ENCODE measurements at places on chromosomes 6 and 20.

DNA sequence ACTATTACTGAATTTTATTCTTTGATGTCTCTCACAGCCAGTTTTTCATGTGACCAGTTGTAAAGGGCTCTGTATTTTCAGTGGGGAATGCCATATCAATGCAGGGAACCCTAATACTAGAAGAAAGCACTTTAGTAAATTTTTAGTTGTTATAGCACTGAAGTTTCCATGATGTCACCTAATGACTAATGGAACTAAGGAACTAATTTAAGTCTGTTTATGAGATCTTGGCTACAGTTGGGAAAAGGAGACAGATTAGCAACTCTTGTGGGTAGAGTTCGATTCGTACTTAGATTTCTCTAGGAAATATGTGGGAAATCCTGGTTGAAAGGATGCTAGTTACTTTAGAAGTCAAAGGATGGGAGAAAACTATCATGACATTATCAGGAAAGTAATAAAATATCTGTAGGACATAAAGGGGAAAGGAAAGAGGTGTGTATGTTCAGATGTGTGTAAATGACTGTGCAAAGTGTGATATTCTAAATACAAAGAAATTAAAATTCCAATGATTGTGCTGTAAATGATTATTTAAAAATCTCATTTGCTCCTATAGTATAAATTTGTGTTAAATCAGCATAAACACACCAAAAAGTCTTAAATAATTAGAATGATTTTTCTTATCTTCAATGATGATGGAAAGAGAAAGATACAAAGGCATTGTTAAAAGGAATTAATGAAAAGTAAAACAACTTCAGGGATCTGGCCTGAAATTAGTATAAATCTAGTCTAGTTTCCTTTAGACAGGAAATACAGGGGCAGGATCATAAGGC, 103.4 kb downstream of the LRRC1 start:
- no peak for DNase-seq

DNA sequence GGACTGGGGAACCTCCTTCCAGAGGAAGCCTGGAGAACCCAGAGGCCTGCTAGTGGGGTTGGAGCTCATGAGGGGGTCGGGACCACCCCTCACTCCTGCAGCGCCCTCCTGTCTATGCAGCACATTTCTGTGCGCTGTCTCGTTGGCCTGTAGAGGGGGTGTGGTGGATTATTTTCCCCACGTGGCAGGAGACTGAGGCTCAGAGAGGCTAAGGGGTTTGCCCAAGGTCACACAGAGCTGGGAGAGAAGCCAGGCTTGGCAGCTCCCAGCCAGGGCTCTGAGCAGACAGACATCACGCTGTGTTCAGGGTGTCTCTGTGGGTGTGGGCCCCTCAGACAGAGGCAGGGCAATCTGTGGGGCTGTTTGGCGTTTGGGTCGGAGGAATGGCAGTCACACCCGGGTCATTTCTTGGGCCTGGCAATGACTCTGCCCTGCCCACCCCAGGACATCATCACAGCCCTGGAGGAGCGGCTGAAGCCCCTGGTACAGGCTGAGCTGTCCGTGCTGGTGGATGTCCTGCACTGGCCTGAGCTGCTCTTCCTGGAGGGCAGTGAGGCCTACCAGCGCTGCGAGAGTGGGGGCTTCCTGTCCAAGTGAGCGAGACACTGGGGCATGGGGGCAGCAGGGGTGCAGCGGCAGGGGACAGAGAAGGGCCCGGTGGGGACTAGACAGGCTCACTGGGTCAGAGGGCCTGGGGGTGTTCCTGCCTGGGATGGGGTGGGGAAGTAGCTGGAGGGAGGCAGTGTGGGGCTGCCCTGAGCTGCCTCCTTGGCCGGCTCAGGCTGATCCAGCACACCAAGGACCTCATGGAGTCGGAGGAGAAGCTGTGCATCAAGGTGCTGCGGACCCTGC, 27.7 kb downstream of the UQCC2 start:
- no peak for DNase-seq

DNA sequence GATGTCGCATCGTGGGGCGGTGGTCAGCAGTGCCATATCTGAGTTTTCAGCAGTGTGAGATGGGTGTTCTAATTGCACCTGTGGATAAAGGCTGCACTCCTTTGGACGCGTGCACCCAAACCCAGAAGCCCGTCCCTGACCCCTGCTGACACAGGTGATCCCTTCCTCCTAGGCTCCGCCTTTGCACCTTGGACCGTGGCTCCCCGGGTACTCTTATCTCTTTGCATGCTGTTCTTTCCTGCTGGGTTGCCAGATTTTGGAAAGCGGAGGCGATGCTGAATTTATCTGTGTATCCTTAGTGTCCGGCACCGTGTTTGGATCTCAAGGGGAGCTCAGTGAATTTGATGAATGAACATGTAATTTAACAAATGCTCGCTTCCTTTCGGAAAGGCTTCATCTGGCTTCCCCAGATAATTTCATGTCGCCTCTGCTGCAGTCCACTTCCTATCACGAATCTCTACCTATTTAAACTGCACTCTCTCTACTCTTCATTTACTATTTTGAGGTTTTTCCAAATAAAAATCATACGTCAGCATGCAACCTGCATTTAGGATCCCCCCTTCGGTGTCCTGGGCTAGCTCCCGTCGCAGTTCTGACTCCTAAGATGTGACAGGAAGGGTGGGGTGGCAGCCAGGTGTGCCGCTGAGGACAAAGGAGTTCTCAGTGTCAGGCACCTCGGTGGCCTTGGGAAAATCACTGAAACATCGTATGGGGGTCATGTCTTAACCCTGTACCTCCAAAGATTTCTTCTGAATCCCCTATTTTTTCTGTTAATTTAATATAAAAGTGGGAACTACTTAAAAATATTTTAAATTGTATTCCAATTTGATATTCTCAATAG, 753 bp upstream of the PERP start:
- DNase-seq, result no peak

- no peak for DNase-seq
Measured at GRCh38 chr6:159357211-159357915, 188.2 kb downstream of the FNDC1 start.

DNA sequence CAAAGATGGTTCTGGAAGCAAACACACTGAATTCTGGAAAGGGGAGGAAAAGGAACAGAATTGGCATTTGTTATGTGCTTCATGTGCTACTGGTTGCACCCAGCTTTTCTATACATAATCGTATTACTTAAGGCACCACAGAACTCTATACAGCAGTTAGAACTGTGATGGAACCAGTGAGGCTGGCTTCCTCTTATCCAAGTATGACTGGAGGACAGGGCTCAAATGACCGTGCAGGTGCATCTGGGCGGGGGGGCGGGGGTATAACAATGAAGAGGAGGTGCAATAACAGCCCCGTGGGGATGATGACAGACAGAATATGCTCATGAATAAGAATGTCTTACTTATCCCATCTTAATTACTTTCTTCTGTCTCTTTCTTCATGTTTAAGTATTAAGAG, 144.2 kb downstream of the BTBD9 start:
- DNase-seq, result no peak

DNA sequence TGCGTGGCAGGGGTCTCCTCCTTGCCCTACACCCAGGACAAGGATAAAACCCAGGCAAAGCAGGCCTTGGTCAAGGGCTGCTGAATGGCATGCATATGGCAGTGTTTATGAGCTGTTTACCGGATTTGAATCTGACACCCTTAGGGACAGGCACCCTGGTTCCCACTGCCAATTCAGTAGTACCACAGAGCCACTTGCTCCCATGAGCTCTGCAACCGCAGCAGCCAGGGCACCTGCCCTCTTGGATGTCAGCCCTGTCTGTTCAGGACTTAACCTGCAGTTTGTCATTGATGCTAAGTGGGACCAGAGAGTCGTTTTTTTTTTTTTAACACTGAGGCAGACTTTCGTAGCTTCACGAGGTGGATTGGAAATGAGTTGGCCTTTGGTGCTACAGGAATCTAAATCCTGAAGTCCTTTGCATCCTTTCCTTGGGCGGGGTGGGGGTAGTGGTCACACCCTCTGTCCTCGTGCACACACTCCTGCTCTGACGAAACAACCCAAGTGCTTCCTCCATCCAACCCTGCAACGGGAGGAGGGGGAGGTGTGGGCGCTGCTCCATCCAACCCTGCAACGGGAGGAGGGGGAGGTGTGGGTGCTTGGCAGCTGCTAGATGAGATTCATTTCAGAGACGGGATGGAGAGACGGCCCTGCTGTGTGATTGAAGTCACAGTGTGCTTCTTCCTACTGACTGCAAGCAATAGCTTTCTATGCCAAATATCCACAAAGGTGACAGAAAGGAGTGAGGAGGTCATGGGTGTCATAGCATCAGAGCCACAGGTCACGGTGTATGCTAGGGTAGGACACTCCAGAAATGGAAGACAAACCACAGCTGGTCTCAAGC, 166.5 kb downstream of the SMOC2 start:
- no peak for DNase-seq

DNA sequence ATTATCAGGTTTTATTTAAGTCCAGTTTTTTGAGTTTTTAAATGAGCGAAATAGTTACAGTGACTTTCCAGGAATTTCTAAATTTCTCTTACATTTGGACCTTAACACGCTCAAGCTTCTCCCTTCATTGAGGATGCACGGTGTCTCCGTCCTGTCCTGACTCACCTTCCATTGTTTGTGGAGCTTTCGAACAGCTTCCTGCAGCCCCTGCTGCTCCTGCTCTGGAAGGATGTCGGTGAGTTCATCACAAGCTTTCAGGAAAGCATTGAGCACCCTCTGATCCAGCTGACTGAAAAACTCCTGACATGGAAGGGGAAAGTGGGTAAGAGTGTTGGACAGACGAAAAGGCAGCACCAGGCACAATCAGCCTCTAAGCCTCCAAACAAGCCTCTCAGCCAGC, 183.7 kb downstream of the SYNE1 start:
- DNase-seq, result no peak

DNA sequence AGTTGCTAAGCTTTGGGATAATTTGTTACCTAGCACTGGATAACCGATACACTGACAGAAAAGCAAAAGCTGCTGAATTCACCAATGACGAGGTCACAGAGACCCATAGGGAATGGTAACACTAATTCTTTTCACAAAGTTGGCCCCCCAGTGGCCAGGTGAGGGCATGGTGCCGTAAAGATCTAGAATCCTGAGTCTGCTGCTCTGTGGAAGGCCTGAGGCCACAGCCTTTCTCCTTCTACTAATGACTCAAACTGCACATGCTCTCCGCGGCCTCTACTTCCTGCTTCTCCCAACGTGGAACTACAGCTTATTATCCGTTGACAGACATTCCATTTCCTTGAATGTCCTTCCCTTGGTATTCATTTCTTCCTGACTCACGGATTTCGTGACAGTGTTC, 127.1 kb downstream of the OPRM1 start:
- DNase-seq, result no peak

DNA sequence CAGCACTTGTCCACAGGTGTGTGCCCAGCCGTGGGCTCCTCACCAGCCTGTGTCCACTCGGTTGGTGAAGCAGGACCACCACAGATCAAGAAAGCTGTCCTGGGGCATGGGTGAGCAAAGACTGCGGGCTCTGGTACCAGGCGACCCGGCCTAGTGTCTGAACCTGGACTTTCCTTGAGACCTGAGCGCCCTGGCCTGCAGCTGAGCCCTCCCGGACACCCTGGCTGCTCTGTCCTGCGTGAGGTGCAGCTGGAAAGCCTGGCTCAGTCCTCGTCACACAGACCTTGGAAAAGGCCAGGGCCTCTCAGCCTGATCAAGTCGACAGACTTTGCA, 201.2 kb upstream of the THBS2 start:
- no peak for DNase-seq

DNA sequence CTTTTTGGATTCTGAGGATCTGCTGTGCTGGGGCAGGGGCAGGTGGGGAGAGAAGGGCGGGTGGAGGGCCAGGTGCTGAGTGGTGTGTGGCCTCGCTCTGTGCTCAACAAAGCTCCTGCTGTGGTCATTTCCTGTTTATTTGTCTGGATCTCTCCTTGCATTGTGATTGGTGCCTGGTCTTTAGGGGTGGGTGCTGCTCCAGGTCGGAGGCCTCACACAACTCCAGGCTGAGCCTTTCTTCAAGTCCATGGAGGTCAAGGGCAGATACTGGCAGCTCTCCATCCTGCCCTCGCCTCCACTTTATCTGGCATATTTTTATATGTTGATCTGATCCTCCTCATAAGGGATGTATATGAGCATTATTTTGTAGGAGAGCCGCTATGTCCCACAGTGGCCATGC, 36.2 kb downstream of the HLA-F start:
- DNase-seq, result no peak

DNA sequence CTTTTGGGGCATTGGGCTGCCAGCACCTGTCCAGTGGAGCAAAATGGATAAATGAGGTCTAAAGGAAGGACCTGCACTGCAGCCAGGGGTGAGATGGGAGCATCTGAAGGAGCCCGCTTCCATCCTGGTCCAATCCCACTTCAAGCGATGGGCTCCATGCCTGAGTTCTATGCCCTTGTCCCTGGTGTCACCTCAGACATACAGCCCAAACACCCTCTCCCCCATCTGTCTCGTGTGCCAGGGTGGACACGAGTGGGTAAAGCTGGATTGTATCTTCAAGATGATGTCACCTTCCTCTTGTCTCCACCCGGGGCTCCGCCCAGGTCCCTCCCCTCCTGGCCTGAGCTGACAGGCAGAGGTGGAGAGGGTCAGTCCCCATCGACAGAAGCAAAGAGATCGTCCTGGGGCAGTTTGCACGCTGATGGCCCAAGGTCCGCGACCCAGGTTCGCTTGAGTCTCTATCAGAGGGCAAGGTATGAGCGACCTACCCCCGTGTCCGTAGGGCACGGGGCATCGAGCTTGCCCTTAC, 544 bp downstream of the SMIM29 start:
- DNase-seq, result no peak

- DNase-seq, result no peak
Measured at GRCh38 chr20:41145821-41146620, 8.7 kb downstream of the PLCG1 start.

- DNase-seq, result no peak
Measured at GRCh38 chr6:140001821-140002341, 627.4 kb upstream of the CITED2 start.

DNA sequence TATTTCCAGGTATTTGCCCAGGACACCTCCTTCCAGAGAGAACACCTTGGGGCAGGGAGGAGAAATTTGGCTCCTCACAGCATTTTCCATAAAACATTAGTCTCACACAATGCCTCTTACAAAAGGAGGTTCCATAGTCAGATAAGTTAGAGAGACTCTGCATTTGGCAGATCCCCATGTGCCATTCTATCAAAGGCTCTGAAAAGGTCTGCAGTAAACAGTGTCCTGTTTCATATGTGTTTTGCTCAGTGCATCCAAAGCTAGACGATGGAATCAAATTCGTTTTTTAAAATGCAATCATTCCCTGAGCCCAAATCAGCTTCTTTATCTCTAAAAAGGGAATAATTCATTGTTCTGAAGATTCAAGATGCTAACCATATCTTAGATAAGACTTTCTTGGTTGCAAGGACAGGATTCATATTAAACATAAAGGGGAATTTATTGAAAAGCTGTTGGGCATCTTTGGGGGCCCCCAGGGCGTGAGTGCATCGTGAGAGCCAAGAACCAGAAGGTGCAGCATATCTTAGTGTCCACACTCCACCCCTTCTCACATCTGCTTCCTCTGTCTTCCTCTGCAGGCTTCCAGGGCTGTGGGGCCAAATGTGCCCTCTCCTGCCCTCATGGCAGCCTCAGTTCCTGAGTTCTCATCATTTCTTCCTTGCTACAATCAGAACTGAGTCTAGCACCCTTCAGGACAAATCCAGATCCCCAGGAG, 41.4 kb upstream of the MLN start:
- no peak for DNase-seq

Measured in stimulated activated CD8-positive, alpha-beta memory T cell treated with anti-CD3 and anti-CD28 coated beads, Interleukin-7, amount 100 ng/mL, for 4 hours (primary cell).